ENCODE measurements at places on chromosomes 16 and 17.

- no peak for DNase-seq
Measured at GRCh38 chr17:44906010-44906646, 6.9 kb upstream of the EFTUD2 start.

GRCh38 chr17:18371455-18371854 lies 6.1 kb upstream of the EVPLL start:
- no peak for DNase-seq

DNA sequence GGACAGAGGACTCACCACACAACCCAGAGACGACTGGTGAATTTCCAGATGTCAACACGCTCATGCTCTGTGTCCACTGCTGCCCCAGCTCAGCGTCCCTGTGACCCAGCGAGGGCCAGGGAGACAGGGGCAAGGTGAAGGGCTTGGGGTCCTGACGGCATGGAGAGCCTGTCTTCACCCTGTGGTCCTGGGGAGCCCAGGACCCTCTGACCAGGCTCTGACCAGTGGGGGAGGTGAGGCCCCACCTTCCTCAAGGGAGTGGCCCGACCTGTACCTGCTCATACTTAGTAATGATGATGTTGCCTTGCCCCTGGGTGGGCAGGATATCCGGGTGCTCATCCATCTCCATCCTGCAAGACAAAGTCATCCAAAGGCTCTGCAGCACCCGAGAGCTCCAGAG lies 39.8 kb downstream of the TNFRSF13B start:
- no peak for DNase-seq

GRCh38 chr17:29089601-29090044 lies 46.7 kb downstream of the PIPOX start:
- DNase-seq = no peak

GRCh38 chr17:56913353-56913866 lies 439 bp downstream of the TRIM25 start:
- DNase-seq = no peak

- DNase-seq = no peak
Measured at GRCh38 chr16:80509872-80510271, 30.9 kb upstream of the DYNLRB2 start.

- no peak for DNase-seq
Measured at GRCh38 chr16:68834550-68834949, 8.8 kb upstream of the TANGO6 start.
